8988T (cell line): ENCODE measurements at places on chromosomes 3 and 15.

GRCh38 chr3:111314898-111315297 lies 227.1 kb upstream of the CD96 start:
- no peak for DNase-seq

- no peak for DNase-seq
Measured at GRCh38 chr3:101535221-101535620, 22.2 kb upstream of the SENP7 start.

GRCh38 chr3:15355086-15355485 lies 22.7 kb upstream of the SH3BP5 start:
- DNase-seq = no peak

DNA sequence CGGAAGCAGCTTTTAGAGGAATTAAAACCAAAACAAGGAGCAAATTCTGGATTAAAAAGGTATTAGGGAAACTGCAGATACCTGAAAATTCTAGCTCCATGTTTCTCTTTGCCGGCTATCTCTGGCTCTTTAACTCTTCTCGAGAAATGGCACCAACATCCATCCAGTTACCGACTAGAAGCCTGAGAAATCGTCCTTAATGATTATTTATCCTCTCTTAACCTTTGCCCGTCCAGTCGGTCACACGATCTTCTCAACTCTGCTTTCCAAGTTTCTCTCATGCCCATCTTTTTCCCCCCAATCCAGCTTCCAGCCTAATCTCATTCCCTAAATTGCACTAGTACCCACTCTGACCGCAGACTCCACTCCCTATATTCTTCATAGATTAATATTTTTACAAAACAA lies 596 bp upstream of the SGO1 start:
- no peak for DNase-seq

DNA sequence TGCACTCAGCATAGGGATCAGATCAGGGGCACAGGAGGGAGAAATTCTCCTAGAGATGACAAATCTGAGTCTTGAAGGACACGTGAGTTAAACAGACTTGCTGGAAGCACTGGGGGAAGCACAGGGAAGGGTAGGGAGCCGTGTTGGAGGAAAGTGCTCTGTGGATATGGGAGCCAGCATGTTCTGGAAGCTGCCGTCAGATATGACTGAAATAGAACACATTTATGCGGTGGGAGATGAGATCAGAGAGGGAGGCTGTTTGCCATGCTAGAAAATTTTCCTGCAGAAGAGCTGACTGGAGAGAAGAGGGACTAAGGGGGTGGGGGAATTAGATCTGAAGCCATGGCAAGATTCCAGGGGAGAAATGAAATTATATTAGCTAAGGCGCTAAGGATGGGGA lies 1.8 kb downstream of the TAMM41 start:
- DNase-seq = no peak

DNA sequence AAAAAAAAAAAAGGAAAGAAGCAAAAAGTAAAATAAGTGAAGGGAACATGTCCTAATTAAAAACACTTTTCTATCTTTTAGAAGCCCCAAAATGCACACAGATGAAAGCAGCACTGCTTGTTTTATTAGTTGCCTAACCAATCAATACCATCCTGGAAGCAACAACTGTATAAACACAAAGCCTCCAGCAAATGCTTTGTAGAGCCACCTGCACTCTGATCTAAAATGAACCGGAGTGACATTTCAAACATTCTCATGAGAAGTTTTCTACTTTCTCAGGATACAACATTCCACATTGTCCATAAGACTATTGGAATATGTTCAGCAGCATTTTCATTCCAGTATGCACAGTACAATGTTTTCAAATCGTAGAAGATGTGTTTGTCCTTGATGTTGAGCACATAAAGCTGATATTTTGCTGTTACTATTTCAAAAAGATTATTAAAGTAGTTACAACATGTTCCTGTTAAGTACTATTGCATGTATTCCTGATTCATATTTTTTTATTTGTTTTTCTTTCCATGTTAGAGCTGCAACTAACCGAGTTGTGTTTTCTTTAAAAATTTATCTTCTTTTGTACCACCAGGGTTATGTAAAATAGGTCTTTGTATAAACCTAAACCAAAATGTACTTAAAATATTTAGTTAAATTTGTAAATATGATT lies 50.3 kb upstream of the PLSCR5 start:
- no peak for DNase-seq

GRCh38 chr3:136658946-136659682 lies 93.1 kb downstream of the STAG1 start:
- DNase-seq = no peak

- no peak for DNase-seq
Measured at GRCh38 chr3:94156626-94157025, 93.8 kb downstream of the NSUN3 start.

DNA sequence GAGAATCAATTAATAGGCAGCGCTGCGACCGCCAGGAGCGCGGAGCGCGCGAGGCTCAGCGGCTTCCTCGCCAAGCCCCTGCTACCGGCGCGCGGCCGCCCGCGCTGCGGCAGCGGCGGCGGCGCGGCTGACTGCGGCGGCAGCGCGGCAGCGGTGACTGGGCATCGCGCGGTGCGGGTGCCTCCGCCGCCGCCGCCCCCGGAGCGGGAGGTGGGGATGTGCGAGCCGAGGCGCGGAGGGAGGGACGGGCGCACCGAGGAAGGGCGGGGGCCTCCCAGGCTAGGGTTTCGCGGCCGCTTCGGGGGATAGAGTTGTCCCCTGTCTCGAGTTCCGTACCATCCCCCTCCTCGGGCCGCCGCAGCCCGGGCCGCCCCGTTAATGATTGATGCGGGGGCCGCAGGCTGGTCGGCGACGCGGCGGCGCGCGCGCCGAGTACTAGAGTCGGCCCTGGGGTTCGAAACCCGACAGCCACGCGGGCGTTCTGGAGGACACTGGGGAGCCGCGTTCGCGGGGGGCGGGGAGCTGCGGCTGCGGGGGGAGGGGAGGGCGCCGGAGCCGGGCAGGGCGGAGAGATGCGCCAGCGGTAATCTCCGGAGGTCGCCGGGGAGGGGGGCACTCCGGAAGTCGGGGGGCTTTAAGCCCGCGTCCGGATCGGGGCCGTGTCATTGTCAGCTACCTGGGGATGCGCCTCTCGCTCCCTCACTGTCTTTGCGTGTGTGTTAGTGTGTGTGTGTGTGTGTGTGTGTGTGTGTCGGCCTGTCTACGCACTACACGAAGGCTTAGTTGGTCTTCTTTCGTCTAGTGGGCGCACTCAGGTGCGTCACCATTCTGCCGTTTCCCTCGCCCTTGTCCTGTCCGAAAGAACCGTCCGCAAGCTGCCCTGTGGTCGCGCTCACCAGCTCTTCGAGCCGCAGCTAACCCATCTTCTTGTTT lies at the start of gene PAQR9:
Gene PAQR9 (minus strand): TSS at position 159 of the 933 bp plus-strand sequence. CDS start 338 bp downstream, outside the sequence.
- DNase-seq = no peak

DNA sequence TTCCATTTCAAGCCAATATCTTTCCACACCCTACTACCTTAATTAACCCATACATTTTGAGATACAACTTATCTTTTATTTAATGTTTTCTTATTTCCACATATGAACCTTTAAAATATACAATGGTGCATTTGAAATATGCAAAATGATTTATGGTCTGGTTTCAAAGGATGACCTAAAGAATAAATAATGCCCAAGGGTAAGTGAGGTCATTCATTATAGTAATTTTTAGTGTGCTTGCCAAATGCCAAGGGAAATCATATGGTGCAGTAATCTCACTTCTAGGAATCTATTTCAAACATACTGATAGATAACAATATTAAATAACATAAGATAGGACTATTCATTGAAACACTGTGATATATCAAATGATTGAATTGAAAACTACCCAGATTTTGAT lies 1055.4 kb downstream of the AGBL1 start:
- DNase-seq = no peak

GRCh38 chr3:195800240-195800639 lies 11.5 kb downstream of the MUC4 start:
- DNase-seq = no peak
